ENCODE measurements at places on chromosomes 11 and 22.

DNA sequence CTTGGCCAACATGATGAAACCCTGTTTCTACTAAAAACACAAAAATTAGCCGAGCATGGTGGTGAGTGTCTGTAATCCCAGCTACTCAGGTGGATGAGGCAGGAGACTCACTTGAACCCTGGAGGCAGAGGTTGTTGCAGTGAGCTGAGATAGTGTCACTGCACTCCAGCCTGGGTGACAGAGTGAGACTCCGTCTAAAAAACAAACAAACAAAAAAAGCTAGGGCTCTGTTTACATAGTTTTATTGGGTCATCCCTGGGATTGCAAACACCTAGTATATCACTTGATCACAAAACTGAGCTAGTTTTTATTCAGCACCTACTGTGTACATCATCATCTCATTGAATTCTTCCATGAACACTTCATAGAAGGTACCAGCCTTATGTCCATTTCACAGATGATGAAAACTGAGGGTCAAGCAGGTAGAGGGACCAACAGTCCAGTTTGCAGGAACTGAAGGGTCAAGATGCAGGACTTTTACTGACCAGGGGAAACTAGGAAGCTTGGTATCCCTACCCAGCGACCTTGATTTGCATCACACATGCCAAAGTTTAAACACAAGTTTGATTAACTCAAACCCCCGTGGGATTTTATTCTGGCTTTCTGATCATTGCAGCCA, 9.2 kb upstream of the MRTFA start:
- DNase-seq: no peak

DNA sequence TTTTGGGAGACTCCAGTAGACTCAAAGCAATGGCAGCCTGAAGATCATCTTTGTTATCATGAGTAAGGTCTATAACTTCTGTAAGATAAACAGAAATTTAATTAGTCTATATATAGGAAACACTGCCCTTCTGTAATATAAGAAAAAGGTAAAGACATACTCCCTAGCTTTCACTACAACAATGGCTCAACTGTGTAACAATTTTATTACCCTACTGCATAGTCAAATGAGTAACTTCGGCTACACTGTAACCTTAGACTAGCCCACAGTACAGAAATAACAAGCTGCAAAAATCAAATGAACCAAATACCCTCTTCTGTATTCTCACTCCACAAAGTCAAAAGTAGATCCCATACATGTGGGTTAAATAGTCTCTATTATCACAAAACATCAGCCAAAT, 33.7 kb downstream of the USP28 start:
- no peak for DNase-seq

GRCh38 chr22:45166932-45167331, 3.2 kb downstream of the NUP50 start:
- DNase-seq: no peak

DNA sequence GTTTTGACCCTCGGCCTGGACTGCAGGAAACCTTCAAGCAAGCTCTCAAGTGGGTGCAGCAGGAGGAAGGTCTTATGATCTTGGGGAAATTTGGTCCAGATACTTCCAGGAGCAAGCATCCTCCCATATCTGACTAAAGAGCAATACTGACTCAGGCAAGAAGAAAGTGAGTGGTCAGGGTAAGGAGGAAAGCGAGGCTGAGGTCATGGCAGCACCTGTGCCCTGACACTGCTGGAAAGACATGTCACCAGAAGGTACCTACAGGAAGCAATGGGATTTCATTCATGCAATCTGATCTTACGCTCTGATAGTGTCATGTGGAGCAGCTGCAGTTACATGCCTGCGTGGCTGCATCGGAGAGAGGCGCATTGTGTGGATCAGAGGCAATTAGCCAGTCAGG, 6.5 kb upstream of the TOP3B start:
- DNase-seq: no peak

DNA sequence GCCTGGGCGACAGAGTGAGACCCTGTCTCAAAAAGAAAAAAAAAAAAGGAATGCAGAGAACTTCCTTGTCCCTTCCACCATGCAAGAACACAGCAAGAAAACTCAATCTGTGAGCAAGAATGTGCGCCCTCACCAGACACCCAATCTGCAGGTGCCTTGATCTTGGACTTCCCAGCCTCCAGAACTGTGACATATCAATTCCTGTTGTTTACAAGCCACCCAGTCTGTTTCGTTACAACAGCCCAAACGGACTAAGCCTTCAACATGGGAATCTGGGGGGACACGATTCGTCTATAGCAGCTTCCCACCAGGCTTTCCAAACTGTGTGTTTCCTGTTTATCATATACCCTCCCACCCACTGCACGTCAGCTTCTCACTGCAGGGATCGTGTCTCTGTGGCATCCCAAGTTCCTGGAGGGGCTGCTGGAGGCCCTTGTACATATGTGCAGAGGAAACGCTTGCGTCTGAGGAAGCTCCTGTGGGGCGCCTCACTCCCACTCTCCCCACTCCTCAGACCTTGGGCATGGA, 11.0 kb upstream of the PSMC3 start:
- DNase-seq: no peak

- no peak for DNase-seq
Observed at GRCh38 chr22:46358766-46359165, 23.3 kb downstream of the TRMU start.

- DNase-seq: no peak
Observed at GRCh38 chr22:29426476-29426875, 11.9 kb upstream of the RFPL1 start.

- no peak for DNase-seq
Observed at GRCh38 chr11:75481223-75481921, 44.4 kb downstream of the GDPD5 start.

DNA sequence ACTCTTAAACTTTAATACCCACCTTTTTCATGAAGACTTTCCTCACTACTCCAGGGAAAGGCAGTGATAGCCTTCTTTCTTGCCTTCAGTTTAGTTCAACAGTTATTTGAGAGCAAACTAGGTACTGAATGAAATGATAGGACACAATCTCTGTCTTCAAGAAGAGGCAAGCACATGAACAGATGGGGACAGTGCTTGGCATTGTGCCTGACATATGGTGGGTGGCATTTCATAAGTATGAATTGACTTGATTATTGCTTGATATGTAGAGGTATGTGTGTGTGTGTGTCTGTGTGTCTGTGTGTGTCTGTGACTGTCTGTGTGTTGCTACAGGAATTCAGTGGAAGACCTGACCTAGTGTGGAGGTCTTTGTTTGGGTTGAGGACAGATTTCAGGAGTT, 504.1 kb downstream of the NELL1 start:
- DNase-seq: no peak

DNA sequence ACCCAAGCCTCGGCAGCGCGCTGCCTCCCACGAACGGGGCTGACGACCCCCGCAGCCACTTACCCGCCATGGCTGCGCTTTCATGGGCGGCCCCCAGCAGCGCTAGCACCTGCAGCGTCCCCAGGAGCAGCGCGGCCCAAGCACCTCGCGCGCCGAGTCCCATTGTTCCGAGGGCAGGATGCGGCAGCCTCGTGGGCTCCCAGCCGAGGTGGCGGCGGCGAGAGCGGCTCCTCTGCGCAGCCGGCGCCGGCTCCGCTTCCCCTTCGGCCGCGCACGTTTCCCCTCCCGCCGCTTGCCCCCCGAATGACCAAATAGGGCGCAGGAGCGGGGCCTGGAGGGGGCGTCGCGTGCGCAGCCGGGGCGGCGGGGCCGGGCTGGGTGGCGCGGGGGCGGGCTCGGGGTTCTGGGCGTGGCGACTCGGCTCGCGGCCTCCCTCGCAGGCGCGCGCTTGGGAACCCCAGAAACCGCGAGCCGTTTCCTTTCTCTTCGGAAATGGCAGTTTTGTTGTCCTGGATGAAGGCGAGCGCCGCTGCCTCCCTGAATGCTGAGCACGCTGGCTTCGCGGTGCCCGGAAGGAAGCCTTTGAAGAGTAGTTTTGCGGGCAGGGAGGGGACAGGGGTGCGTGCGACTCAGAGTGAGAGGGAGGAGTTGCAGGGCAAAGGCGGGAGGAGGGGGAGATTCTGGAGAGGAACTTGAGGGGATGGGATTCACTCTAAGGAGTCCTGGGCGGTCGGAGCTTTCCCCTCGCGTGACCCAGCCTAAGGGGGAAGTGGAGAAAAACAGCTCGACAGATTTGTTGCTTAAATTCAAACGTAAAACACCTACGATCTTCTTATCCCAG, at the start of gene TMEM123:
TSS of gene TMEM123 (minus strand) at position 305 of the 841 bp plus-strand sequence. CDS start at position 163, 142 bp downstream.
- peak; percentile 75 for DNase-seq

DNA sequence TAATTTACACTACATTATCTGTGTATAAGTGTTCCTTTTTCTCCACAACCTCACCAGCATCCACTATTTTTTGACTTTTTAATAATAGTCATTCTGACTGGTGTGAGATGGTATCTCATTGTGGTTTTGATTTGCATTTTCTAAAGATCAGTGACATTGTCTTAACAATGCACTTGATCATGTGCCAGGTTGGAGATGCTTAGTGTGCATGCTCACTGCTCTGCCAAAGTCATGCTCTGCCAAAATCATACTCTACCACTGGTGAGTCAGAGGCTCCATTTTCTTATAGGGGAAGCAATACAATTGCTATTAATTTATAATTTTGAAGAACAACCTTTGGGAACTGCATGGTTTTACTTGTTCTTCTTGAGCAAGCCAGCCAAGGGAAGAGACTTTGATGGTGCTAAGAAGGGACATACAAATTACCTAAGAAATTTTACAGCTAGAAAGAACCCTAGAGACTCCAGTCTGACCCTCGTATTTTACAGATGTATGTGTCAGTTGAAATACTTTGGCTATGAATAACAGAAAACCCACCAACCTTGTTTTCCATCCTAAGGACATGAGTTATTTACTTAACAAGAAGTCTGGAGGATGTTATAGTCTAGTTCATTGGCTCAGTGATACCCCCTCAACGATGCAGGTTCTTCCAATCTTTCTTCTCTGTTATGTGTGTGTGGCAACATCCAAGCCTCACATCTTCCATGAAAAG, 368.9 kb downstream of the DDX10 start:
- no peak for DNase-seq

GRCh38 chr22:39360242-39360641, 10.5 kb downstream of the SYNGR1 start:
- no peak for DNase-seq

GRCh38 chr11:67347964-67348749, 5.2 kb downstream of the POLD4 start:
- no peak for DNase-seq

DNA sequence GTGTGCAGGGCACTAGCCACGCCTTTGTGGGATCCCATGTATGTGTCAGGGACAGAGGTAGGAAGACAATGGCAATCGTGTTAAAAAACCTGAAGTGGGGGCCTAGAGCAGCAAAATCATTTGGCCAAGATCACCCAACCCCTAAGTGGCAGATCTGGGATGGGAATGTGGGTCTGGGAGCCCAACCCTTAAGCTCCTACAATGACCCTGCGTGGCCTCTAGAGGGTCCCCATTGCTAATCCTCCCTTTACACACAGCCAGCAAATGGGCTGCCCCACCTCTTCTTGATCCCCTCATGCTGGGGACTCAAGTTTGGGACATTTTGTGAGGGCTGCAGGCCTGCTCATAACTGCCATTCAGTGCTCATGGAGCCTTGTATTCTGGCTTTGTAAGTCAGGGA, 73.2 kb upstream of the SUSD2 start:
- DNase-seq: no peak

DNA sequence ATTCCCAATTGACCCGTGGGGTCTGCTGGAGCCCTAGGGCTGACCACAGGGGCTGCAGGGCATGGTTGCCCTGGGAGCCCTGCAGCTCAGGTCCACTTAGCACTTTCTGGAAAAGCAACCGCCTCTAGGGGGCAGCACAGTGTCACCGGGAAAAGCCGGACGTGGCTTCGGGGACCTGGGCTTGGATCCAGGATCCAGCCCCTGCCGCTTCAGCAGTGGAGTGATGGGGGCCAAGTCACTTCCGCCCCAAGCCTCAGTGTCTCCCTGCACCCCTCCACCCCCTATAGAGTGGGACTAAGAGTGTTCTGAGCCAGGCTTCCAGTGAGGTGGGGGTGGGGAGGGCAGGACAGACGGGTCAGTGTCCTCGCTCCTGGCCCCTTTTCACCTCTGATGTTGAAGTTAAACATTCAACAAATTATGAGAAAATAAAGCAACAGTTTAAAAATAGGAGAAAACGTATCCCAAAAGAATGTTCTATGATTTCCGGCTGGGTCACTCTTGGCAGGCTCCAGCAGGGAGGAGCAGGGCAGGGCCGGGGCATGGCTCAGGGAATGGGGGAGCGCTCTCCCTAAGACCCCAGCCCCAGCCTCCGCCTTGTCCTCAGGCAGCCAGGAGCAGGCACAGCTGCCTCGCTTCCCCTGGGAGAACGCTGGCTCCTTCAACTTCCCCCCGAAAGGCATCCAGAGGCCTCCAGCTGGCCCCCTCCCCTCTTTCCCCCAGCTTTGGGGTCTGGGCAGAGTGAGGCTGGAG, 96.5 kb upstream of the FGF3 start:
- DNase-seq: no peak

GRCh38 chr11:134512571-134513538, 100.8 kb upstream of the B3GAT1 start:
- DNase-seq: no peak

- DNase-seq: no peak
Observed at GRCh38 chr11:126861796-126862459, 138.6 kb downstream of the KIRREL3 start.

DNA sequence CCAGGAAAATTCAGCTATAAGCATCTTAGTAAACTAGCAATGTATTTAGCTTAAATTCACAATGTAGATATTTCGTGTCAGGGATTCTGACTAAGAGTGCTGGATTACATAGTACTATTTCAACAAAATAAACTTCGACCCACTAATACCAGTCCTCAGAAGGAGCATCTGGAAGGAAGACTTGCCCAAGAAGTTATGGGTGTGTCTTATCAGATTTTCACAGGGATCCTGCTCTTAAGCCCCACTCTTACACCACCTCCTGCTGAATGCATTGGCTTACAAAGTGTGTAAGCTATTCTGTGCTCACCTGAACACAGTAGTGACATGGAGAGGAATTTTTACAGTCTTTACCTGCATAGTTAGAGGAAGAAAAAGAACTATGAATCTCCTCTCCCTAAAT, 35.4 kb upstream of the ANO5 start:
- DNase-seq: no peak

DNA sequence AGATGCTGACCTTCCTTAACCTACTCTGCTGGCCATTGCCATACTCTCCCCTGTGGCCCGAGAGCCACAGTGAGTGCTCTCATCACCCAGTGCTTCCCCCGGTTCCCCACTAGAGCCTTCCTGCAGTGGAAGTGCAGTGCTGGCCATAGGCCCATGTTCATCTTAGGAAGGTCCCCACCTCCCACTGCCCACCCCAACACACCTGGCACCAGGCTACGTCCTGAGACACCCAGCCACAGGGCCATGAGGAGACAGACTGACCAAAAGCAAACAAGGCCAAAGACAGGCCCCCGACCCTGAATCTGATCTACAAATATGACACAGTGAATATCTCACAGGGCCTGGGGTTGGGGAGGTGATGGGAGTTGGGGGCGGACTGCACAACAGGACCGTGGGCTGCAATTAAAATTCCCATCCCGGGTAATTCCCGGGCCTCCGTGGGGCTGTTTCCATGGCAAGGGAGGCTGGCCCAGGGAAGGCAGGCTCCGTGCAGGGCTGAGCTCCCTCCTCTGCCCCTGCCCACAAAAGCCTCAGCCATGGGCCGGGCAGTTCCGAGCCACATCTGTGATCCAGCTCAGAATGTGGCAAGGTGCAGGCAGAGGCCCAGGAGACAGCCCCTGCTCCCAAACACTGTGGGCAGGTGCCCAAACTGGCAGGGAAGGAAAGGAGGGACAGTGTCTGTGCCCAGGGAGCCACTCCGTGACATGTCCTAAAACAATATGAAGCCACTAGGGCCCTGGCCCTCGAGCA, 5.1 kb upstream of the CHST1 start:
- DNase-seq: no peak

- no peak for DNase-seq
Observed at GRCh38 chr11:120643284-120643683, 131.7 kb downstream of the GRIK4 start.

Measured in stimulated activated CD8-positive, alpha-beta memory T cell treated with anti-CD3 and anti-CD28 coated beads, Interleukin-4, amount 100 ng/mL, for 4 hours (primary cell).